AG10803 (cell line): ENCODE measurements at places on chromosomes 5 and 9.

DNA sequence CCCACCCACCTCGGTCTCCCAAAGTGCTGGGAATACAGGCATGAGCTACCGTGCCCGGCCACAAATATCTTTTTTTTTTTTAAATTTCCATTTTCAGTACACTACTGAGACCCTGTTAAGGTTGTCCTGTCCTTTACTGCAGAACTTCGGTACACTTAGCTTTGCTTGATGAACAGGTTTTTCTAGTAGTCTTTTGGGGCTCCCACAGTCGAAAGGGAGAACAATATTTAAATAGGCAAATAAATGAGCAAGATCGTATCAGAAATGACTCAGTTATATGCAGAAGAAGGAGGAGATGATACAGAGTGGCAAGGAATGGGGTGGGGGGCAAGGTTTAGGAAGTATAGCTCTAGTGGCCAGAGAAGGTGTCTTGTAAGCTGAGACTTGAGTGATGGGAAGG is 52.7 kb downstream of the MSX2 start:
- no peak for DNase-seq

DNA sequence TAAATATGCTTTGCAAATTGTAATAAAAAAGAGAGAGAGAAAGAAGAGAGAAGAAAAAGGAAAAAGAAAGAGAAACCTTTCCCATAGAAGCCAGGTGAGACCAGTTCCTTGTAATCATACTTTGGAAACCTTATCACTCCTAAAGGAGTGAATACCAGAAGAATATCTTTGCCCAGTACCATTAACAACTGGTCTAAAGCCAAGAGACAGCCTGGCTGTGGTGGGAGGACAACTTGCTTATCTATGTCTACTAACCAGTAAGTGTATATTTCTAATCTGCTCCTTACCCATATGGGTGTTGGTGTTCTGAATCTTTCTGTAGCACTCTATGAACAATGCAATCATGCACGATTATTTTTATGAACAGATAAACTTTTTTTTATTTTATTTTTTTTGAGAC is 10.5 kb upstream of the TXN start:
- no peak for DNase-seq

DNA sequence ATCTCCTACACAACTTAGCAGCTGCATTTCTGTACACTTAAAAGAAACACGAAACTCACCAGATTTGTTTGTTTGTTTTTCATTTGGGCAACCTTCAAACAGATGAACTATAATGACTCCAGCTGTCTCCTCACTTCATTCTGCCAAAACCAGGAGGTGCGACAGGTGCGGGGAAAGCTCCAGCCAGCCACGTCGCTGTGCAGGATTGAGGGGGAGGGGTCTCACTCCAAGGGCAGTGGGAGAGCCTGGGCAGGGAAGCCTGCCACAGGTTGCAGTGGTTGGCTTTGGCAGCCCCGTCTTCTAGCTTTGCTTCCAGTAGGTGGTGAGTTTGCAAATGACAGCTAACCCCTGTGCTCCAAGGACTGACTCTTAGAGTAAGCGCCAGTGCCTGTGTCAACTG is 215.8 kb downstream of the CEMIP2 start:
- no peak for DNase-seq

- no peak for DNase-seq
Measured at GRCh38 chr5:56116599-56117141, 116.5 kb downstream of the ANKRD55 start.

DNA sequence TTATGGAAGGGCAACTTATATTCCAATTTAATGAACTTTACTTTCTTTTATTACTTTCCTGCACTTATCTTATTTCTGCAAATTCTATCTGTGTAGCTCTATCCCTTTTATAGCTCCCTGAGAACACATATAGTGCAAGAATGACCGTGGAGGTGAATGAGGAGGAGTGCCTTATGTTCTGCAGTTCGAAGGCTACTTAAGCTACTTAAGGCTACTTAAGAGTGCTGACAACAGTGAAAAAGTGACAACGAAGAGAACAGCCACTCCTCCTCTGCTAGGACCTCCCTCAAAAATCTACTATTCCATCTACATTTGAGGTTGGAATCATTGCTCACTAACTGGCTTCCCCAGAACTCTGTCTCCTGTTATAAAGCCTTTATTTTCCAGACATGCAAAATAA is 1365.7 kb upstream of the C9orf72 start:
- DNase-seq: no peak

GRCh38 chr5:179268966-179269693 is 76.1 kb downstream of the ADAMTS2 start:
- peak; percentile 56 for DNase-seq

DNA sequence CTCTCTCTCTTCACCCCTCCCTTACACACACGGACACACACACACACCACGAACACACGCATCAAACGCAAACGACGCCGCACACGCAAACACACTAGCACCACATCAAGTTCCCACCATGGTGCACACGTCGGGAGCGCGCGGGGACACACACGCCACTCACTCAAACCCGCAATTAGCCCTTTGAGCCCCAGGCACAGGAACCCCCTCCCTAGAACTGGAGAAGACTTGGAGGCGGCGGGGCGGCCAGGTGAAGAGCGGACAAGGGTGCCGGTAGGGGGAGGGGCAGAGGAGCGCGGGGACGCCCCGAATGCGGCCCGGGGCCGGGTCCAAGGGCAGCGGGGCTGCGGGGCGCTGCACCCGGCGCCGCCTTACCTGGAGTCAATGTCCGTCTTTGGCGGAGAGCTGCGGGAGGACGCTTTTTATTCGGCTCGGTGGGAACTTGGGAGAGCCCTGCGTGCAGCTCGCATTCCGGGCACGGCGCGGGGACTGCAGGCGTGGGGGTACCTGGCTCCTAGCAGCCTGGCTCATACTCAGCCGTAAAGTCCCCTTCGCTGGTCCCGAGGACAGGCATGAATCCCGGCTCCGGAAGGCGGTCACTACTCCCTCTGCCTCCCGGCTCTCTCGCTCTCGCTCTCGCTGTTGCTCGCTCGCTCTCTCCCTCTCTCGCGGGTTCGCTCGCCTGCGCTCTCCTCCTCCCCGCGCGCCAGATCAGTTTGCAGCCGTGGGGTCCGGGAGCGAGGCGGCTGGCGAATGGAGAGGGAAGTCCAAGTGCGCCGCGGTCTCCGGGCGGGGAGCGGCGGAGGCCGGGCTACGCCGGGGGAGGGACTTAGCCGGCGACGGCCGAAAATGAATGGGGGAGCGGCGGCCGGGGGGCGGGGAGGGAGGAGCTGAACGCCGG is at the start of gene BRINP1:
TSS of gene BRINP1 (minus strand) at position 755 of the 901 bp plus-strand sequence. CDS start 56,080 bp downstream, outside the sequence.
- DNase-seq: peak; percentile 19

DNA sequence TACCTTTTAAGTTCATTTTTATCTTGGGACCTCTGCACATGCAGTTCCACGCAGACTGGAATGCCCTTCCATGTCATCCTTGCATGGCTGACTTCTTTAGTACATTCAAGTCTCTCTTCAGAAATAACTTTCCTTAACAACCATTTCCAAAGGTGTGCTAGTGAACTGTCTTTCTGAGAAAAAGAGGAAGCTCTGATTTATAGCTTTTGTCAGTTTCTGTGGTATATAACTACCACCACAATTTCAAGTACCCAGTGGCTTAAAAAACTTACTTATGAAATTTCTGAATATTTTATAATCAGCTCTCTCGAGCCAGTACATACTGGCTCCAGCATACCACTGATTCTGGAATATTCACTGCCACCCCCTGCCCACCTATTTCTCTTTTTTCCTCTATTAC is 1613.8 kb downstream of the MAT2B start:
- DNase-seq: no peak

DNA sequence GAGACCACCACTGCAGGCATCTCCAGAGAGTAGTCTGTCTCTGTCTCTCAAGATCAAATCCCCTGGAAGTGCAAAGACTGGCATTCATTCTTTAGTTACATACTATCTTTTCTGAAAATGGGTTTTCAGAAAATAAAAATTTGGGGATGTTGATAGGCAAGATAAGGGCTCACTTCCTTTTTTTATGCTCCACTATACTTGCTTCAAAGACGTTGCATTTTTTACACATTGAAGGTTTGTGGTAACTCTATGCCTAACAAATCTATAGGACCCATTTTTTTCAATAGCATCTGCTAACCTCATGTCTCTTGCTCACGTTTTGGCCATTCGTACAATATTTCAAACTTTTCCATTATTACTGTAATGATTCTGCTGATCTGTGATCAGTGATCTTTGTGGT is 37.0 kb downstream of the DMAC1 start:
- DNase-seq: no peak

- no peak for DNase-seq
Measured at GRCh38 chr5:165714598-165714997, 2209.2 kb downstream of the MAT2B start.

DNA sequence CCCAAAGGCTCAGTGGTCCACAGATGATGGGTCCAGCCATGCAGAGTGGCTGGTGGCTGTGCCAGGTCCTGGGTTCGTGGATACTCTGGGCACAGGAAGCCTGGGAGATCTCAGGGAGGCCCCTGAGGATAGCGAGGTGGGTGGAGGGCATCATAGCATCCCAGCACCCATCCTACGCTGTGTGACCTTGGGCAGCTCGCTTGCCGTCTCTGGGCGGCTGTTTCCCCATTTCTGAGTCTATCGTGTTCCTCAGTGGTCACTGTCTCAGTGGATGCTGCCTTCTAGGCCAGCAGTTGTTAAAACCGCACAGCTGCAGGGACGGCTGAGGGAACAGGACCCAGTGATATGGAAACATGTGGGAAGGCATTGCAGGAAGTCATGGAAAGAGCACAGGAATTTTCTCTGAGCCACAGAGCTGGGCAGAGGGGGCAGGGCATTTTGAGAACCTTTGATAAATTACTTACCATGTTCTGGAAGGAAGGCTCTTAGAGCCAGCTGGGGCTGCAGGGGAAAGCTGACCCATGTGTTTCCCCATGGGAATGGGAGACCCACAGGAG is 86.4 kb upstream of the COL5A1 start:
- peak; percentile 88 for DNase-seq

DNA sequence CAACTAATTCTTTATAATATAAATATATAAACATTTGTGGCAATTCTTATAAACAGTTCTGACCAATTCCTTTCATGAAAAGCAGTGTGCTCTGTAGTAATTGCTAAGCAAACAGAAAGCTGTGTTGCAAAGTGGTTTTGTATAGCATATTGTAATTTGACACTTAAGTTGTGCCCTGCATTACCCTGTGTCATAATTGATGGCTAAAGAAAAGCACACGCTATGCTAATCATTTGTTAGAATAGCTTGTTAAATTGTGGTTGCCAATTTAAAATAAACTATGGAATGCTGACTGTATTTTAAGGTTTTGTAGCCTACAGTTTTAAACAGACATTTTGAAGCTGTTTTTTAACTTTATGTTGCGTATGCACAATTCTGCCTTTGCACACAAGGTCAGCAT is 140.0 kb downstream of the PBX3 start:
- DNase-seq: peak; percentile 18

- no peak for DNase-seq
Measured at GRCh38 chr5:58081435-58081834, 378.5 kb downstream of the PLK2 start.

GRCh38 chr9:137435980-137436760 is 5.0 kb downstream of the ENTPD8 start:
- peak; percentile 69 for DNase-seq

- DNase-seq: no peak
Measured at GRCh38 chr9:138050472-138051330, 173.1 kb downstream of the CACNA1B start.

DNA sequence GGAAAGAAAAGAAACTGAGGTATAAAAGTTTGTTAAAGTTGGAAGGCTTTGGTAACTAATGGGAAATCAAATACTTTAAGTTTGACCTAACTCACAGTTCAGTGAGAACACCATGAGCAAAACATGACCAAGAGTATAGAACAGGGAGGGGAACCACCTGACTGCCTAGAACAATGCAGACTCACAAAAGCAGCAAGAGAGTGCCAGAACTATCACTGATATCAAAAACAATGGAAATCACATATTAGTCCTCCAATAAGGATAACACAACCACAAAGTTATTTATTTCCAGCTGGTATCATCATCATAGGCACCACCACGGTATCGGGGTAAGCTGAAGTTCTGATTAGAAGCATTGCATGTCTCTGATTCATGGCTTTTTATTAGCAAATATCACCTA is 77.5 kb downstream of the TRPM6 start:
- DNase-seq: no peak

- peak; percentile 41 for DNase-seq
Measured at GRCh38 chr5:67815455-67816391, 399.8 kb upstream of the PIK3R1 start.

DNA sequence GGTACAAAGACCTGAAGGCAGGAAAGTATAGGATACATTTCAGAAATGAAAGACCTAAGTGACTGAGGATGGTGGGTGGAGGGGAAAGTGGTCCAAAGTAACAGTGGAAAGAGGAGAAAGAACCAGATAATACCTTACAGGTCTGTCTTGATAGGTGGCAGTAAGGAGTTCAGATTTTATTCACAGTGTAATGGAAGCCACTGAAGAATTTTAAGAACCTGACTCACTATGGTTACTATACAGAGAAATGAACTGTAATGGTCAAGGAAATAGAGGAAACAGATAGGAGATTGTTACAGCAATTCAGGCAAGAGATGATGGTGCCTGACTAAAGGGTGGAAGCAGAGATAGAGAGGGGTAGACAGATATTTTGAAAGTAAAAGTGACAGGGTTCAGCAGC is 46.5 kb downstream of the EPB41L4A start:
- no peak for DNase-seq

DNA sequence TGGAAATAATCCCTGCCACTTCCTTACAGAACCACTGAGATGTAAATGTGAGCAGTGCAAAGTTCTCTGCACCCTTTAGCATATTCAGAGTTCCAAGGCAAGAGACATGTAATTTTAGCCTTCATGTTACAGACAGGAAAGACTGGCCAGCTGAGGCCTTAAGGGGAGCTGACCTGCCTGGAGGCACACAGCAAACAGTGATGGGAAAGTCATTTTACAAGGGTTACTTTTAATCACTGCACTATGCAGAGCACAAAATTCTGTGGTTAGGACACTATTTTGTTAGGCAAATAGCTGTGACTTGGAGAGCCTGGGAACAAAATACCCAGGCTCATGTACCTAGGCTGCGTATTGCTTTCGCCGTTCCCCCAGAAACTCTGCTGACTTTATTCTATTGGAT is 30.2 kb upstream of the TNIP1 start:
- DNase-seq: no peak

DNA sequence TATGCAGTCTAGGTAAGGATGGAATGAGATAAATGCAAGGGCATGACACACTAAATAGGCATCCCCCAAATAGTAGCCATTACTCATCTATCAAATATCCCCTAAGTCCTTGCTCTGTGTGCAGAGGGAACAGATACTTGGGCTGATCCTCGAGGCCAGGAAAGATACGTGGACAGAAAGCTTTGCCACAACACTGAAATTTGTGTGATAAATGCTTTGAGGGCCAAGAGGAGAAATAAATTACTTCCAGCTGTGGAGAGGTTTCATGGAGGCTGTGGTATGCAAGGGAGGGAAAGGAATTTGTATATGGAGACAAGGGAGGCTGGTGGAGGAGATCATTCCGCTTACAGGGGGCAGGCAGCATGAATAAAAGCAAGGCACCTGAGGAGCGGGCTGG is 18.5 kb downstream of the ATOX1 start:
- peak; percentile 99 for DNase-seq

GRCh38 chr5:5752844-5753243 is 330.4 kb downstream of the ICE1 start:
- DNase-seq: no peak
